ENCODE measurements at places on chromosomes 7 and 10.

DNA sequence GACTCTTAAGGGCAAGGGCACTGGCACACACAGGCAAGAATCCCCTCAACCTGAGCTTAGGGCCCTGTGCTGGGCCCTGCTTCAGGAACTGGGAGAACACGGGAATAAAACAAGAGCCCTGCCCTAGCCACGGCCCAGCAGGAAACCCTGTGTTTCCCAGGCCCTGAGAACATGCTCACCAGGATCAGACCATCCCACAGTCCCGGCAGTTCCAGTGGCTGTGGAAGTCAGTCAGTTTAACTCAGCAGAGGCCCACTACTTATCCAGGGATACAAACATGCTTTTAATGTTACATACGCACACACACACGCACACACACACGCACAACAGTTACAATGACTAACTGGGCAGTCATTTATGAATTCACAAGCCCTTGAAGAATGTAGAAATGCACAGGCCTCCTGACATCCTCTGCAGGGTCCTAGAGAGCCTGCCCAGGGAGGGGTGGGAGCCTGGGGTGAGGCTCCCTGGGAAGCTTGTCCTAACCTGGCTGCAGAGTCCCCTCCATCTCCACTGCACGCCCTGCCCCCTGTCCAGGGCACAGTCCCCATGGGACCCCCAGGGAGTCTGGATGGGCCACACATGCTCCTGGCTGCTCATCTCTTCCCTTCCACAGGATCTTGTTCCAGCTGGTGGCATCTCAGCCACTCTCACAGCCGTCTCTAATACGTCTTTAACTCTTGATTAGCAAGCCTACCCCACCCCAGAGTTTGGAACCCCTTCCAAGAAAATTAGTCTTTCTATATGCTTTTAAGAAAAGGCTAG lies 97.6 kb downstream of the TCERG1L start:
- DNase-seq, result no peak

GRCh38 chr10:59018977-59019376 lies 157.5 kb upstream of the PHYHIPL start:
- DNase-seq, result no peak

GRCh38 chr10:8049045-8049864 lies 5.2 kb upstream of the GATA3 start:
- no peak for DNase-seq

GRCh38 chr10:11515596-11516430 lies 95.6 kb downstream of the USP6NL start:
- peak; percentile 43 for DNase-seq

DNA sequence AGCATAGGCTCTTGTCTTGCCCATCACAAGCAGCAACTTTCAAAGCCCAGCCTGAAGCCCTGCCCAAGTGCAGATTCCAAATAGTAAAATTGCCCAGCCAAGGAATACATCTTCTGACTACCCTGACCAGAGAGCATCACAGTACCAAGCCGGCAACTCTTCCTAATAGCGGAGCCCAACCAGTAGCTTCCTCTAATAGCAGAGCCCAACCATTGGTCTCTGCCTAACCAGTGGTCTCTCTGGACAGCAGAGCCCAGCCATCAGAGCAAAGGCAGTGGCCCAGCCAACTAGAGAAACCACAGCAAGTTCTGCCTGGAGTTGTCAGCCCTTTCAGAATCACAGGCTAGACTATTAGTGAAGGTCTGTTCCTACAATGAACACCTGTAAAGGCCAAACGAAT lies 285.6 kb downstream of the HGF start:
- DNase-seq, result peak; percentile 55

Data from non-pigmented ciliary epithelial cell (primary cell).